ENCODE measurements at places on chromosomes 11 and 22.

DNA sequence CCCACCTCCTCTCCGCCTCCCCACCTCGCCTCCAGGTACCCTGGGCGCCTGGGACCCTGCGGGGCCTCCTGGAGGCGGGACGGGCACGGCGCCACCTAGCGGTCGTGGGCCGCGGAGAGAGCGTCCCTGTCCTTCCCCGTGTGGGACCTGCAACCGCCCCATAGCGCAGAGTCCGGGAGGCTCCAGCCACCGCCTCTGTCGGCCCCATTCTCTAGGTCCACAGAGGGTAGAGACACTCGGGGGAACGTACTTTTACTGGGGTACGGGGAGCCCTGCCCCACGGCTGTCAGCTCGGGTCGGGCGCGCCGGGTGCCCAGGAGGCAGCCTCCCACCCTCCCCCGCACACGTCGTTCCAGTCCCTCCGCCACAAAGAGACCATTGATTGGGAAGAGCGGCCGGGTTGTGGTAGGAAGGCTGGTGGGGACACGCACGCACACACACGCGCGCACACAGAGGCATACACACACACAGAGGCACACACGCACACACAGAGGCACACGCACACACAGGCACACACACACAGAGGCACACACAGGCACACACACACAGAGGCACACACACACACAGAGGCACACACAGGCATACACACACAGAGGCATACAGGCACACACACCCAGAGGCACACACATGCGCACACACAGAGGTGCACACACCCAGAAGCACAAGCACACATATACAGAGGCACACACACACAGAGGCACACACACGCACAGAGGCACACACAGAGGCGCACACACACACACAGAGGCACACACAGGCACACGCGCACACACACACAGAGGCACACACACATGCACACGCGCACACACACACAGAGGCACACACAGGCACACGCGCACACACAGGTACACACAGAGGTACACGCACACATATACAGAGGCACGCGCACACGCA, 12.6 kb upstream of the NECTIN1 start:
- peak; percentile 54 for DNase-seq

- no peak for DNase-seq
These were observed 54.4 kb downstream of the TMEM135 start for GRCh38 chr11:87092159-87092558.

- DNase-seq = no peak
These were observed 11.6 kb upstream of the CKAP5 start for GRCh38 chr11:46857666-46858065.

DNA sequence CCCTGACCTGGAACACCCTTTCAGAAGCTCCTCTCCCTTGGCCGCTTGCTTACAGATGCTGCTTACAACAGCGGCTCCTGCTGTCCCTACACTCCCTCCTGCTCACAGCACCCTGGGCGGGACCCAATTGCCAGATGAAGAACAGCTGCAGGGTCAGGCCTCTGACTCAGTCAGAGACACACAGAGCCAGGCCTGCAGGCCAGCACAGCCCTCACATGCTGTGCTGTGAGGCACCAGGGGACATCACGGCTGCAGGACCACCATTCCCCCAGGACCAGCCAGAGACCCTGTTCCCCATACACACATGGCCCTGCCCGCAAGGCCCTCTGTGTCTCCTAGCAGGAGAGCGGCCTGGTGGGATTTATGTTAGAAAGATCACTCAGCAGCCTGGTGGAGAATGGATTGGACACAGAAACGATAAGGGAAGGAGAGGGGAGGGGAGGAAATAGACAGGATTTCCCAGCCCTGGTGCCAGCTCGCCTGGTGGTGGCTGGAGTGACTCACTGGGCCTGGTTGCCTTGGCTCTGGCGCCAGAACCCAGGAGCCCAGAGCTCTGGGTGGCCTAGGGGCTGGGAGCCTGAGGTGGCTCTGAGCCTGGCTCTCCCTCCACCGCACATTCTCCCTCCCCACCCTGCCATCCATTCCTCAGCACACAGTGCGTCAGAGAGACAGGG, 6.7 kb downstream of the CAPN5 start:
- DNase-seq = no peak

DNA sequence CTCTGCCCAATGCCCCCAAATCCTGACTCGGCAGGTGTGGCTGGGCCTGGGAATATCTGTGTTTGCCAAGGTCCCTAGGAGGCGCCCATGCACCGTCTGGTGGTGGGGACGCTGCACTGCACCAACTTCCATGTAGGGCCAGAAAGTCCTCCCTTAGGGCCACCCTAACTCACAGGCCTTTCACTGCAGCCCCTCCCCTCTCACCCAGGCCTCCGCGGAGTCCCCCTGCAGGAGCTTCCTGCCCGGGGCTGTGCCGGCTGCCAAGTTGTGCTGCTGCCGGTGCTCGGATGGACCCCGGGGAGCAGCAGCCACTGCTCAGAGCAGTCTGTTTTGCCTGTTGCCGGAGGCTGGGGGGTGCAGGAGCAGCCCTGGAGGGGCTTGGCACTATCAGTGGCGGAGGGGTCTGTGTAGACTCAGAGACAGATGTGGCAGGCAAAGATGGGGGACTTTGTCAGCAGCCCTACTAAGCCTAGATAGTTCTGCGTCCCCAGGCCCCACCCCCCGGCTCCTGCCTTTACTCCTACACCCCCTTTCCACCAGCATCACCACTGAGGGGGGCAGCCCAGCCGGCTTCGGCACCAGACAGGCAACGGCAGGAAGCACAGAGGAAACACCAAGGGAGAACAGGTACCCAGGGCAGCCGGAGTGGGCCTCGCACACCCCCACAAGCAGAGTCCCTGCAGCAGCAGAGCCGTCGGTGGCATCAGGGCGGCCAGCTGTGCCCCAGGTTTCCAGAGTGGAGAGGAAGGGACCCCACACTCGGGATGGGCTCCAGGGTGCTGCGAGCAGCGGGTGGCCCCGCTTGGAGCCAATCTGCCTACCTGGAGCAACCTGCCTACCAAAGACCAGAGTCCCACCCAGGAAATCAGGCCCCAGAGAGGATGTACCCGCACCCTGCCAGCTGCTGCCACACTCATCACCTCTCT, 124.3 kb downstream of the TRIM29 start:
- DNase-seq = no peak

DNA sequence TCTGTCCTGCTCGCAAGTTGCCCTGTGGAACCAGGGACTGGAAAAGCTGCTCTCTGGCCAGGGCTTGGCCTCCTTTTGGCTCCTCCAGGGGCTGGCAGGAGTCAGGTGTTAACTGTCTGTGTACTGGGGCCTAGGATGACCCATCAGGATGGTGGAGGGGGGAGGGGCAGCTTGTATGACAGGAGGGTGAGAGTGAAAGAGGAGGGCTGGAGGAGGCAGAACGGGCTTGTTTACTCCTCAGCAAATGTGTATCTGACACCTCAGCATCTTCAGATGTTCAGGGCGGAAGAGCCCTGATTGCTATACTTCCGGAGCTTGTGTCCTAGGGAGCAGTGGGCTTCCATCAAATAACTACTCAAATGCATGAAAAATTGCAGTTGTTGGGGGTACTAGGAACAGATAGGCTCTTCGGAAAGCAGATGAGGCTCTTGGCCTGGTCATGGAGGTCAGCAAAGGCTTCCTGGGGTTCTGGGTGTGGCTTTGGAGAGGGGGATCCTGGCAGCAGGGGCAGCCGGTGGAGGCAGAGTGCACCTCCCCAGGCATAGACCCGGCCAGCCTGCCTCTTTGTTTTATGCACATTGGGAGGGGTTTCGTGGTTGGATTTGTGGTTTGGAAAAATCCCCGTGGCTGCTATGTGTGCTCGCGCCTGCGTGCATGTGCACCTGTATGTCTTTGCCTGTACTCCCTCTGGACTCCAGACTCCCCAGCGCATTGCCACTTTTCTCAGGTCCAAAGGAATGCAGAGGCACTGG, 31.2 kb downstream of the CD82 start:
- no peak for DNase-seq

GRCh38 chr22:36369004-36369921, 18.5 kb downstream of the MYH9 start:
- peak; percentile 47 for DNase-seq

DNA sequence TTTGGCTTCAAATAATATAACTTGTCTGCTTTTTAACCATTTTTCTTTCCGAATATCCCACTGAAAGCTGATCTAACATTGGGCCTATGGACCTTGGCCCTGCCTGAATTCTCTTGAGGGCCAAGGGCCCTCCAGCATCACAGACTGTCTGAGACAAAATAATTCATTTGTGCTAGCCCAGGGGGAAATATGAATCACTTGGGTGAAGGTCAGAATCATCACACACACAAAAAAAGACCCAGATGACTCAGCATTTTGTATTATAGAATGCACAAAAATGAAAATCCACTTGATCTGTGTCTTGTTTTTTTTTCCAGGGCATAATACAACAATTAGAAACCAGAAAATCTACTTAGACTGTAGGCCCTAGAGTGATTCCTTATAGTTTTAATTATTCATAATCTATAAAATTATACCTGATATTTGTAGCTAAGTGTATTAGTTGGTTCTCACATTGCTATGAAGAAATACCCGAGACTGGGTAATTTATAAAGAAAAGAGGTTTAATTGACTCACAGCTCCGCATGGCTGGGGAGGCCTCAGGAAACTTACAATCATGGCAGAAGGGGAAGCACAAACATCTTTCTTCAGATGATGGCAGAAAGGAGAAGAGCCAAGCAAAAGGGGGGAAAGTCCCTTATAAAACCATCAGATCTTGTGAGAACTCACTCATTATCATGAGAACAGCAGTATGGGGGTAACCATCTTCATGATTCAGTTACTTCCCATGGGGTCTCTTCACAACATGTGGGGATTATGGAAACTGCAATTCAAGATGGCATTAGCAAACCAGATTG, 15.6 kb upstream of the RDX start:
- DNase-seq = no peak

- no peak for DNase-seq
These were observed 579.3 kb downstream of the BUD13 start for GRCh38 chr11:116193321-116194131.

GRCh38 chr22:40258501-40258915, 80.8 kb downstream of the TNRC6B start:
- DNase-seq = no peak

DNA sequence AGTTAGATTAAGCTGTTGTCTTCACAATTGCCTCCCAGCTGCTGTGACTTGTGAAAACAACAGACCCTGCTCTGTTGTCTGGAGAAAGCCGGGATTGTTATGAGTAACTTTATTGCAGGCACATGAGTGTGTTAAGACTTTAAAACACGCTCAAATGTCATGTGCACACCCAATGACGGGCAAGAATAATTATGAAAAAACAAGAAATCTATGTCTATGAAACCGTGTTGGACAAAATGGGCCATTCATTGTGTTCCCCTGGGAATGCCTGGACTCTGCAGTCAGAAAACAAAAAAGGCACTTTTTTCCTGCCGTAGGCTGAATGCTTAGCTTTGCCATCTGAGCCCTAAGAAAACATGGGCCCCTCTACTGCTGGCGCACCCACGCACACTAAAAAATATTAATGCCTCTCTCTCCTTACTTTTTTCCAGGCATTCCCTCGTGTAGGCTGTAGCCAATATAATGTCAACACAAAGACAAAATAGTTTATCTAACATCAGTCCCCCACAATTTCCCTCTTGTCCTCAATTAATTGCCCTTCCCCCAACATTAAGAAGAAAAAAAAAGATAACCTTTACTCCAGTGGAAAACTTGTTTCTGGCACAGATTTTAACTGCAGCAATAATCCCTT, 207.9 kb downstream of the SOX6 start:
- no peak for DNase-seq

DNA sequence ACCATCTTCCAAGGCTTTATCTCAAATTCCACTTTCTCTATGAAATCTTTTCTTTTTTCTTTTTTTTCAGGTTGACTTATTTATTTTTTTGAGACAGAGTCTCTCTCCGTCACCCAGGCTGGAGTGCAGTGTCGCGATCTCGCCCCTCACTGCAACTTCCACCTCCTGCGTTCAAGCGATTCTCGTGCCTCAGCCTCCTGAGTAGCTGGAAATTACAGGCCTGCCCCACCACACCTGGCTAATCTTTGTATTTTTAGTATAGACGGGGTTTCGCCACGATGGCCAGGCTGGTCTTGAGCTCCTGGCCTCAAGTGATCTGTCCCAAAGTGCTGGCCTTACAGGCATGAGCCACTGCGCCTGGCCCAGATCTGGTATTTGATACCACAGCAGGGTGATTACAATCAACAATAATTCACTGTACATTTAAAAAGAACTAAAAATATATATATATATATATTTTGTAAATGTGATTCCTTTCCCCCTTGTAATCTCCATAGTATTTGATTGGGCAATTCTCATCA, 121.5 kb downstream of the MSANTD4 start:
- DNase-seq = no peak

- DNase-seq = no peak
These were observed 129.1 kb downstream of the DCDC1 start for GRCh38 chr11:31240340-31240904.

- DNase-seq = no peak
These were observed 24.2 kb downstream of the C22orf31 start for GRCh38 chr22:29037340-29037932.

- no peak for DNase-seq
These were observed 2.3 kb upstream of the CRY2 start for GRCh38 chr11:45844822-45845578.

Data from stimulated activated CD8-positive, alpha-beta memory T cell treated with anti-CD3 and anti-CD28 coated beads, Interleukin-4, amount 100 ng/mL, for 24 hours (primary cell).